ENCODE measurements at places on chromosomes 1 and 21. TPM values are rescaled to one million over a fixed set of nuclear protein-coding genes. Genes with fewer than 3 reads are reported as not detected.

The ASTN1 gene
- not detected for total RNA-seq

The CHIT1 gene
- total RNA-seq, result not detected

The MYOC gene
- total RNA-seq, result not detected

The CELA2A gene
- total RNA-seq, result 0.13 TPM

The EPHX1 gene
- 246 TPM for total RNA-seq

The TMEM54 gene
- total RNA-seq, result 44.3 TPM

The KCTD3 gene
- 34.4 TPM for total RNA-seq

The FAM151A gene
- total RNA-seq, result 0.05 TPM

The HECTD3 gene
- total RNA-seq, result 17.6 TPM

The ADCY10 gene
- total RNA-seq, result 0.07 TPM

The UMODL1 gene
- not detected for total RNA-seq

The GSTM2 gene
- total RNA-seq, result 3.7 TPM

The NBPF4 gene
- total RNA-seq, result 0.18 TPM

The ZMYND12 gene
- 0.58 TPM for total RNA-seq

The LRRIQ3 gene
- 0.51 TPM for total RNA-seq

The ENO1 gene
- total RNA-seq, result 2,833 TPM

The WNT9A gene
- 8.7 TPM for total RNA-seq

The KCND3 gene
- 0.05 TPM for total RNA-seq

The TRNP1 gene
- 210 TPM for total RNA-seq

The PTGFRN gene
- total RNA-seq, result 14.7 TPM

The HORMAD1 gene
- total RNA-seq, result 5.7 TPM

The NCAM2 gene
- not detected for total RNA-seq

The AMY2A gene
- not detected for total RNA-seq

The SPOCD1 gene
- 5.3 TPM for total RNA-seq

The TSPEAR gene
- total RNA-seq, result not detected

The CSMD2 gene
- total RNA-seq, result not detected

The CDA gene
- total RNA-seq, result 35.7 TPM

The IGSF3 gene
- 18.0 TPM for total RNA-seq

The SPATA46 gene
- not detected for total RNA-seq

The SERINC2 gene
- total RNA-seq, result 17.5 TPM

The GJC2 gene
- 0.64 TPM for total RNA-seq

The KCNJ6 gene
- total RNA-seq, result 3.0 TPM
